Cardiac muscle cell (in vitro differentiated cells and primary cell): ENCODE measurements at places on chromosomes 3 and 15. TPM values are rescaled to one million over a fixed set of nuclear protein-coding genes. Genes with fewer than 3 reads are reported as not detected.

- no peak overlapping the region for H3K27ac ChIP-seq
- no peaks in the 10 kb centered on the region for H3K36me3 ChIP-seq
- peaks cover 8% of the 10 kb centered on the region for H3K4me1 ChIP-seq
- DNase-seq = no peak
- H3K4me3 ChIP-seq = no peak overlapping the region
- peaks cover 11% of the 10 kb centered on the region for H3K27me3 ChIP-seq
Measured at GRCh38 chr3:134707908-134708597, 57.2 kb upstream of the KY start.

DNA sequence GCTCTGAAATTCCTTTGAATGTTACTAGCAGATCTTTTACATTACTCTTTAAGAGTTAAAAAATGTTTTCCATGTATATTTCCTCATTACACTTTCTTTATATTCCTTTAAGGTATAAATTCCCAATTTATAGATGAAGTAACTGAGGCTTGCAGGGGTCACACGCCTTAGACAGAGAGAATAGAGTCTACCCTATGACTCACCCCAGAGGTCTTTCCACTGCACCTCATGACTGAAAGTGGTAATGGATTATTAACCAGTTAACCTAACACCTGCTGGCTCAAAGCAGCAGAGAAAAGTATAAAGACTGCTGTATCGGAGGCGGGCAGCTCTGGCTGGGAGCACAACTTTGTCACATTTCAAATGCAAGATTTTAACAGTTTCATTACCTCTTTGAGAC is 37.7 kb downstream of the LDHAL6B start:
- no peaks in the 10 kb centered on the region for H3K27me3 ChIP-seq
- H3K36me3 ChIP-seq = no peaks in the 10 kb centered on the region
- no peak overlapping the region for H3K27ac ChIP-seq
- H3K4me3 ChIP-seq = no peak overlapping the region
- no peak for DNase-seq
- H3K4me1 ChIP-seq = no peaks in the 10 kb centered on the region

OR5K2 gene
- not detected in 2 replicates for total RNA-seq

ERC2 gene
- total RNA-seq = 8.5 and 29.0 TPM in 2 replicates

DNA sequence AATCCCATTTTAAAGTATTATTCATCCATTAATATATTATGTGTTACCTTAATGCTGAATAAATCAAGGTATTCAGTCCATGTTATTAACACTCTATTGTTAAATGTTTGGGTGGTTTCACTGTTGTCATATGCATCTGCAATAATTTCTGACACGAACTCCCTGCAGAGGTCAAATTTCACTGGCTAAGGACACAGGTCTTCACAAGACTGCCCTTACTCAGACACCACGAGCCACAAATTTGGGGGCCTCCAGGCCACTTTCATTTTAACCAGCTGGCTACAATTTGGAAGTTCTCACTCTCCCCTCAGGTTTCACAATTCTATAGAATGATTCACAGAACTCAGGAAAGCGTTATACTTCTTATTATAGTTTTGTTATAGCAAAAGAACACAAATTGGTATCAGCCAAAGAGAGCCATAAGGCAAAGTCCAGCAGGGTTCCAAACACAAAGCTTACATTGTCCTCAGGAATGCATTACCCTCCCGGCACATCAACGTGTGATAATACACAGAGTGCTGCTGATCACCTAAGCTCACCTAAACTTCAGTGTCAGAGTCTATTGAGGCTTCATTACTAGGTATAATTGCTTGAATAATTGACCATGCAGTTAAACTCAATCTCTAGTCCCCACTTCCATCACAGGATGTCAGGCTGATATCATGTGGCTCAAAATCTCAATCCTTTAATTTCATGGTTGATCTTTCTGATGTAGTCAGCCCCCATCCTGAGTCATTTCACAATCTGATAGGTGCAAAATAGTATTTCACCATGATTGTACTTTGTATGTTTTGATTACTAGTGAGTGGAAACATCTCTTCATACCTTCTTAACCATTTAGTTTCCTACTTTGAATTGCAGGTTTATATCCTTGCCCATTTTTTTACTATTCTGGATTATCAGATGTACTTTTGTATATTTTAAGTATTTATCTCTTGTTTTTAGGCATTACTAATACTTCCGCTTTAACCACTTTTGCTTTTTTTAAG is 441.4 kb upstream of the AGTR1 start:
- H3K4me1 ChIP-seq = no peaks in the 10 kb centered on the region
- H3K4me3 ChIP-seq = no peak overlapping the region
- no peaks in the 10 kb centered on the region for H3K27me3 ChIP-seq
- DNase-seq = no peak
- H3K36me3 ChIP-seq = no peaks in the 10 kb centered on the region
- H3K27ac ChIP-seq = no peak overlapping the region

DNA sequence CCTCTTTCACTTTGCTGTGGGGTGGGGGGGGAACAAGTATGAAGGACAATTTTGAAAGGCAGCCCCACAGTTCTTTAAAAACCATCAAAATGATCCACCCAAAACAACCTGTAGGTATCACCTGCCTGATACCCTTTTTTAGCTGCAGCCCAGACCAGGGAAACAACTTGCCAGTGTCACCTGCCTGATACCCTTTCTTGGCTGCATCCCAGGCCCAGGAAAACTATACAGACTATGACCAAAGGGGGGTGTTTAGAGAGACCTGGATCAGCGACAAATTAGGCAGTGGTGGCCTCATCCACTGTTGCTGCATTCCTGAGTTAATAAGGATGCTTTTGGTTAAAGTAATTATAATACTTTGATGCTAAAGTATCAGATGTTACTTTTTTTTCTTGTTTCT is 122.0 kb downstream of the VPS13C start:
- no peak overlapping the region for H3K27ac ChIP-seq
- DNase-seq = no peak
- H3K27me3 ChIP-seq = no peaks in the 10 kb centered on the region
- H3K36me3 ChIP-seq = peaks cover 2% of the 10 kb centered on the region

THSD4 gene
- 6.2 and 25.5 TPM in 2 replicates for total RNA-seq

DNA sequence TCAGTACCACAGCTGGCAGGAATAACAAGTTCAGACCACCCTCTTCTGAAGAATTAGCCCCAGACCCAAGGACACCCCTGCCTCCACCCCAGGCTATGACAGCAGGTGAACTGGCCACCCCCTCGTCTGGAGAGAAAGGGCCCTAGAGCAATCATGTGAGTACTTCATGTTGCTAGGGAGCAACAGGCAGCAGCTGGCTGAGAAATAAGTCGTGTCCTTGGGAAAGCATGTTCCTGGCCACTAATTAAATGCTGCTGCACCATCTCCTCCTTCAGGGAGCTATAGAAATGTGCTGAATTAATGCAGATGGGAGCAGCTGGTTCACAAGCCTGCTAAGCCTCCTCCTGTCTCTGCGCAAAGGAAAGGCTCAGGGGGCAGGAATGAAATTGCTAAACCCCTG is 31.5 kb downstream of the MRPS11 start:
- H3K27me3 ChIP-seq = no peaks in the 10 kb centered on the region
- H3K4me1 ChIP-seq = peaks cover 23% of the 10 kb centered on the region
- no peak overlapping the region for H3K4me3 ChIP-seq
- DNase-seq = no peak
- H3K36me3 ChIP-seq = no peaks in the 10 kb centered on the region

ZNF774 gene
- 1.7 and 14.6 TPM in 2 replicates for total RNA-seq

DNA sequence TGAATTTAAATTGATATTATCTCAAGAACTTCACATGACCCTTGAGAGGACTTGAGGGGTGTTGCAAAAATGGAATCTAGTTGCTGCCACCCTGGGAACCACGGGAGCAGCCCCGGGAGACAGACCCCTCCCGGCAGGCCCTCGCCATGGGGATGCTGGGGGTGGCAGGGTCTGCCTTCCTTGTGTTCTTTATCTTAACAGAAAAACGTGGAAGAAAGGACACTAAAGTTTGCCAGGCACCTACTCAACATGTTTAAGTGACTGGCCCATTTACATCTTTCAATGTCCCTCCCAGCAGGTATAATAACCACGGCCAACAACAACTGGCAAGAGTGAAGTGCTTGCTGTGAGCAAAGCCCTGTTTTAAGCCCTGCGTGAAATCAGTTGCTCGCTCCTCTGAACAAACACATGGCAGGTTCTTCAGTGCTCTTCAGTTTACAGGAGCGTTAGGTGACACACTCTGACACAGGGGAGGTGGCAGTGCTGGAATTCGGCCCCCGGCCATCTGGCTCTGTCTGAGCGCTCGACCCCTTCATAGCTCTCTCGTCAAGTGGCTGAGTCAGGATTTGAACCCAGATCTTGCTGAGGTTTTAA is 112.5 kb downstream of the ASB7 start:
- no peaks in the 10 kb centered on the region for H3K27me3 ChIP-seq
- no peaks in the 10 kb centered on the region for H3K36me3 ChIP-seq
- DNase-seq = peak; percentile 74
- H3K27ac ChIP-seq = peak overlapping the region; percentile 6

- no peak overlapping the region for H3K27ac ChIP-seq
- H3K27me3 ChIP-seq = no peaks in the 10 kb centered on the region
Measured at GRCh38 chr15:61668444-61668843, 391.8 kb downstream of the VPS13C start.

DNA sequence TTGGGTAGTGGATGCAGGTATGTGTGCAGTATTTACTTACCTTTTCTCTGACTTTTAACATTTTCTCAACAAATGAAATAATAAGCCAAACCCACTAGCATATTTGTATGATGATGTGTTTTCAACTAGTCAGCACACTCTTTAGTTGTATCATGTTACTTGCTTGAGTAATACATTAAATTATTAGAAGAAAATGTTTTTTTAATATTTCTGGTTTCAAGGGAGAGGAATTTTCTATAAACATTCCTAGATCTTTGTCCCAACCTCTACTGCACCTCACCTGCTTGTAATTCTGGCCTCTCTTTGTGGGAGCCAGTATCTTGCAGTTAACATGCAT is 161.8 kb upstream of the CBLB start:
- peak; percentile 19 for DNase-seq
- H3K36me3 ChIP-seq = no peaks in the 10 kb centered on the region
- H3K4me1 ChIP-seq = peaks cover 4% of the 10 kb centered on the region
- H3K27ac ChIP-seq = no peak overlapping the region
- H3K4me3 ChIP-seq = no peak overlapping the region

DNA sequence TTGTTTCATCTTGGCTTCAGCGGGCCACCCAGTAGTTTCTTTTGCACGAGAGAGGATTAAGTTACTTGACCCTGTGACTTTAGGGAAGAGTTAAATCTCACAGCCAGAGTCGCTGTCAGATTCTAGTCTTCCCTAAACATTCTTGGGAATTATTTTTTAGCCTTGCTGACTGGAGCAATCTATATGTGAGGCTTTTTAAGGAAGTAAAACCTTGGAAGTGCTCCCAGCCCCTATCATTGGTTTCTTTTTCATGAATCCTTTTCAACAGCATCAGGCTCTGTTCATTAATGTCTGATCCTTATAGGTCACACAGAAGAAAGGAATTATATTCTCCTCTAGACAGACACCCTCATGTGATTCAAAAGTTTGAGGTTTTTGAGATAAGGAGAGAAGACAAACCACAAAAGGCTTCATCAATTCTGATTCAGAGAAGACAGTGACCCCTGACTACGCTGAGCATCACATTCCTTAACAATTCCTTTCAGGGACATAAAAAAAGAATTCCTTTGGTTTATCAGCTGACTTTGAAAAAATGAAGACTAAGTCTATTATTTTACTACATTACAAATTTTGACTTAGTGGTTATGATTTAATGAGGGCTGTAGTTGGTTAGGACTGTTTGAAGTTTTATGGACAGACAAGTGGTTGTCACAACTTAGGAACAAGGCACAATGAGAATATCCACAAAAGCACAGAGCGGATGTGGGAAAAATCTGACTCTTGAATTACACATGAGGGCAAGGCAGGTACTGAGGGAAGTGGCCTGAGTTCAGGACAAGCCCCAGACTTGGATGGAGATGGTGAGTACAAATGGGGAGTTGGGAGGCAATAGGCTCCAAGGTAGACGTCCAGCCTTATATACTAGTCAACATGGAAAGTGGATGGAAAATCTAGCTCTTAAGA is 171.1 kb upstream of the STT3B start:
- no peaks in the 10 kb centered on the region for H3K36me3 ChIP-seq
- DNase-seq = no peak
- peaks cover 9% of the 10 kb centered on the region for H3K4me1 ChIP-seq
- H3K4me3 ChIP-seq = no peak overlapping the region
- H3K27me3 ChIP-seq = no peaks in the 10 kb centered on the region

DNA sequence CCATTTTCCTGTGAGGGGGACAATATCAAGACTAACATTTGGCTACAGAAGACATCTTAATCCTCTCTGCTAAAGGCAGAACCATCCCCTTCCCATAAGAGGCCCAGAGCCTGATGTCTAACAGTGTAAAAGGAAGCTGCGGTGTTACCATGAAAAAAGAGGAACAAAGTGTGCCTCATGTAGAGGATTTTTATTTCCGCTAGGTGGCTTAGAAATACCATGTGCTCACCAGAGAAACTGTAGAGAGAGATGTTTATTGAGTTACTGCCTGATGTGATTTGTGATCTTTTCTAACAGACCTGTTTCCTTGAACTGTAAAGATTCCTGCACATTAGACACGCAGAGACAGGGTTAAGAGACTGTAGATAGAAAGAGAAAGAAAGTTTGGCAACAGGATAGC is 22.0 kb downstream of the OR5H15 start:
- H3K4me1 ChIP-seq = no peaks in the 10 kb centered on the region
- H3K36me3 ChIP-seq = no peaks in the 10 kb centered on the region
- DNase-seq = peak; percentile 1
- no peak overlapping the region for H3K4me3 ChIP-seq

PCLAF gene
- 4.7 and 7.5 TPM in 2 replicates for total RNA-seq

DNA sequence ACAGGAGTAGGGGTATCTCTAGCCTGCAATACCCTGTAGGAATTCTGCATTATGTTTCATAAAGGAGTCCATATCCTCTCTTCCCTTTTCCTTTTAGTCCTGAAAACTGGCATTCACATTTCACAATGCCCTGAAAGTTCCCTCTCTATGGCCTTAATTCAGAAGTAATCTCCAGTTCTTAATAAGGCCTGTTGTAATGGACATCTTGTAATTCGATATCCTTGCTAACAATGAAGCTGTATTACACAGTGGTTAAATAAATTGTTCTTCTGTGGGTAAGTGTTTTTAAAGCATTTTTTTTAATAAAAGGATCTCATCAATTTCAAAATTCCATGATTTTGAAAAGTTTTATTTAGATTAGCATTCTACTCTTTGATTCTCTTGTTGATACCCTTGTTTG is 34.3 kb upstream of the NEO1 start:
- no peaks in the 10 kb centered on the region for H3K27me3 ChIP-seq
- no peak for DNase-seq
- no peaks in the 10 kb centered on the region for H3K36me3 ChIP-seq
- peaks cover 14% of the 10 kb centered on the region for H3K4me1 ChIP-seq
- no peak overlapping the region for H3K27ac ChIP-seq

DNA sequence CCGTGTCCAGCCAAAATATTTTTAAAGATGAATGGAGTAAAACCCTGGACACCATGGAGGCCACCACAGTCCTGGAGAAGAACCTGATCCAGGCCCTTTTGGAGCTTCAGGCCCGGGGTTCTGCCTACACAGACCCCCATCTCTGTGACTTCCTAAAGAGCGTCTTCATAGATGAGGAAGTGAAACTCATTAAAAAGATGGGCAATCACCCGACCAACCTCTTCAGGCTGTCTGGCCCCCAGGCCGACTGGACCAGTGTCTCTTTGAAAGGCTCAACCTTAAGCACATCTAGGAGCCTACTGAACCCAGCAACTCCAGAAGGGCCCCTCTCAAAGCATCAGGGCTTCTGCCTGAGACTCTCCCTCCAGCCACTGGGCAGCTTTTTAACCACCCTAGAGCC is 107.9 kb upstream of the FAM174B start:
- no peaks in the 10 kb centered on the region for H3K4me1 ChIP-seq
- H3K4me3 ChIP-seq = no peak overlapping the region
- H3K27me3 ChIP-seq = no peaks in the 10 kb centered on the region
- H3K36me3 ChIP-seq = no peaks in the 10 kb centered on the region
- no peak overlapping the region for H3K27ac ChIP-seq
- DNase-seq = no peak
